ENCODE measurements at places on chromosomes 6 and 20.

GRCh38 chr6:138806889-138807288 is 11.0 kb downstream of the ECT2L start:
- DNase-seq: no peak

DNA sequence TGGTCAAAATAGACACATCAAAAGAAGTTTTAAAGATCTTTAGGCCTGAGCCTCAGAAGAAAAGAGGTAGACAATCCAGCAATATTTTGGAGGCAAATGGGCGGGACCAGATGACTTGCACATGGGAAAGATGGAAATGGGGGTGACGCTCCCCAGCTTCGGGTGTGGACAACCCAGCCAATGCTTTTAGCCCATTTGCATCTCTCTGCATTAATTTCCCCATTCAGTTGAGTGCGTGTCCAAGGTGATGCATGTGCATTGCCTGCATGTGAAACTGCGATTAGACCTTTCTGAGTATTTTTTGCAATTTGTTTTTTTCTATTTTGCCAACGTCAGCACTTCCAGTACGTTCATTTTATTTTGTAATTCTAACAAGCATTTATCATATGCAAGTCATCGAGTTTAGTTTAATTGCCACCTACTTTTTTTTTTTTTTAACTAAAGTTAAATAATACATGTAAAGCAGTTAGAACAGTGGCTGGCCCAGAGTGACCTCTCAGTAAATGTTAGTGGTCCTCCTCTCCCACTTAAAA is 24.2 kb downstream of the PDRG1 start:
- no peak for DNase-seq

- DNase-seq: no peak
Measured at GRCh38 chr6:148263010-148263409, 79.6 kb upstream of the SASH1 start.

GRCh38 chr6:127821431-127821830 is 79.4 kb downstream of the THEMIS start:
- DNase-seq: no peak

DNA sequence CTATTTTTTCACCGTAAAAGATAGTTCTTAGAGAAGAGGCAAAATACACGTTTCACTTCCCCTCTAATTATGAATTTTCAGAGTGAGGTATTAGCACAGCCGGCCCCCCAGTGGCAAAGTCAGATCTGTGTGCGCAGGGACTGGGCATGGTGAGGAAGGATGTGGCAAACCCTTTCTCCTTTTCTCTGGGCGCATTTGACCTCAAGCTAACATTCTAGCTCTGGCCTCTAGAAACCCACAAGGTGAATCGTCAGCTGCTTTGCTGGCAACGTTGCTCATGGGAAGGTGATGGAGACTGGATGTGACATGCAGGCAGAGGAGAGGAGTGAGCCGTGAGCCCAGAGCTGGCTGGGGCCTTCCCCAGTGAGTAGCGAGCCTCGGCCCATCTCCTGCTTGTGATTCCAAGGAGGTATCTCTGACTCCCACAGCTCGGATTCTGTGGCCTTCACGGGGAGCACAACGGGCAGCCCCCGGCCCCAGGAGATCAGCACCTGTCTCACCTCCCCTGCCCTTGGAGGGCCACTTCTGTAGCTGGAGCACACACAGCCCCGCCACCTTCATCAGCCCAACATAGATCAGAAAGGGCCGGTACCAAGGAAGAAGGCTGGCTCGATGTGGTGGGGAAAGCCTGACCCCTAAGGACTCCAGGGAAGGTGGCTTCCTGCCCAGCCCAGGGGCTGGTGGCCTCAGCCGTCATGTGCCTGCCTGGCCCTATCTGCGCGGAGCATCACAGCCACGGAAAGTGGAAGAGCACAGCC is 152.8 kb downstream of the TAF4 start:
- no peak for DNase-seq

DNA sequence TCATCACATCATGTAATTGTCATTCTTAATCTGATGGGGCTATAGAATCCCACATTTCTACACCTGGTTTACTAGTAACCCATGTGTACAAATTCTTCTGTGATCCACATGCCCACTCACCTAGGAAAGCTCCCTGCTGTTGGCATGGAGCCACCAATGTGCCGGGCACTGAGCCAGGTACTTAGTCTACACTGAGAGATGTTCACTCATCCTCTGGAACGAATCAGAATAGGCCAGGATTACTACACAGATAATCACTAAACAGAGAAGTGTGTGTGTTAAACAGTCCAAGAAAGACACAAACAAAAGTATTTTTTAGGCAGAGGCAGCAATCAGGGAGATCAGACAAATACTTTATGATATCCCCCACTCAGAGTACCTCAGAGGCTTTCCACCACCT is 193.2 kb upstream of the VGLL2 start:
- DNase-seq: no peak

- no peak for DNase-seq
Measured at GRCh38 chr6:161496941-161497340, 223.1 kb upstream of the AGPAT4 start.

DNA sequence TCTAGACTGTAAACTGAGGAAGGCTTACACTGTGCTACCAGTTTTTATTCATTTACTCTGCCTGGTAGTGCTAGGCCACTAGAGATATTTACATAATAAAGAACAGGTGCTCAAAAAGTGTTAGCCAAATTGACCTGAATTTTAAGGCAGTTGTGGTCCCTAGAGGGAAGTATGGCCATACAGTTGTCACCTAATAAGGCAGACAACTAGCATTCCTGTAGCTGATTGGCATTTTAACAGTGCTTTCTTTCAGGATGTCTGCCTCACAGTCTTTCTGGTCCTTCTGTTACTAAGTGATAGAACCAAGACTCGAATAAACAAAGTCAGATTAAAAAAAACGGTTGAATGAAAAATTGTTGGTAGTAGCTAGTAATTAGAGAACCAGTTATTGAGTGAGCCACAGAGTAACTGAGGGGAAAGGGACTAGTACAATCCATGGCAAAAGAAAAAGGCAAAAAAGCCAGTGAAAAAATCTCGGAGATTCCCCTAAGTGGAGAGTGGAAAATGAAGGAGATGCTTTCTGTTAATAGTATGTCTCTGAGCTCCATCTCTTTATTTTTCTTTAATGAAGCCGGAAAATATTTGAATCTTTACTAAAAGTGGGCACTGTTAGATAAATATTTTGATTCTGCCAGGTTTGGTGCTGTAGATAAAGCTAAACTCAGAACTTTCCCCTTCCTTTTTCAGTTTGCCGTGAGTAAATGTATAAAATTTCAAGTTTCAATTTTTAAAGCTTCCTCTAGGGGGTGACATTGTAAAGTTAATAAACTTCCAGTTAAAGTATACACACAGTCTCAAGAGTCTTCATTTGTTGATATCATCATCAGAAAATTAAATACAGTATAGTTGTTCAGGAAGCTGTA is 9.1 kb downstream of the VTA1 start:
- DNase-seq: no peak

GRCh38 chr6:90187437-90188121 is 109.1 kb downstream of the BACH2 start:
- no peak for DNase-seq

GRCh38 chr6:14380086-14380820 is 262.7 kb downstream of the CD83 start:
- no peak for DNase-seq
